ENCODE measurements at places on chromosomes 12 and 14.

GRCh38 chr12:52417740-52418139 lies 11.6 kb upstream of the KRT82 start:
- DNase-seq = no peak

DNA sequence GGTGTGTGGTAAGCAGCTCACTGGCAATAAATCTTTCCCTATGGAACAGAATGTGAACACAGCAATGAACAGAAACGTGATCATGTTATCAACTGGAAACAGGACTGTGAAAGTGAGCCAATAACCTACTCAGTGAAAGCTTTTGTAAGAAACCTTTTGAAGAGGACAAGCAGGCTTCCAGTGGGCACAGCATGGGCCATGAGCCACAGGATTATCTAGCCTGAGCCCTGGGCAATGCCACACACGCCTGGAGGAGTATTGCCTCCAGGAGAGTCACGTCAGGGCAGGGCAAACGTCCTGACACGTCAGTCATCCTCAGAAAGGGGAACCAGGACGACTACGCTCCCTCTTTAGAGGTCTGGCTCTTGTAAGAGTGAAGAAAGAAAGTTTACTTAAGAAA lies 32.3 kb downstream of the NRDE2 start:
- DNase-seq = no peak

DNA sequence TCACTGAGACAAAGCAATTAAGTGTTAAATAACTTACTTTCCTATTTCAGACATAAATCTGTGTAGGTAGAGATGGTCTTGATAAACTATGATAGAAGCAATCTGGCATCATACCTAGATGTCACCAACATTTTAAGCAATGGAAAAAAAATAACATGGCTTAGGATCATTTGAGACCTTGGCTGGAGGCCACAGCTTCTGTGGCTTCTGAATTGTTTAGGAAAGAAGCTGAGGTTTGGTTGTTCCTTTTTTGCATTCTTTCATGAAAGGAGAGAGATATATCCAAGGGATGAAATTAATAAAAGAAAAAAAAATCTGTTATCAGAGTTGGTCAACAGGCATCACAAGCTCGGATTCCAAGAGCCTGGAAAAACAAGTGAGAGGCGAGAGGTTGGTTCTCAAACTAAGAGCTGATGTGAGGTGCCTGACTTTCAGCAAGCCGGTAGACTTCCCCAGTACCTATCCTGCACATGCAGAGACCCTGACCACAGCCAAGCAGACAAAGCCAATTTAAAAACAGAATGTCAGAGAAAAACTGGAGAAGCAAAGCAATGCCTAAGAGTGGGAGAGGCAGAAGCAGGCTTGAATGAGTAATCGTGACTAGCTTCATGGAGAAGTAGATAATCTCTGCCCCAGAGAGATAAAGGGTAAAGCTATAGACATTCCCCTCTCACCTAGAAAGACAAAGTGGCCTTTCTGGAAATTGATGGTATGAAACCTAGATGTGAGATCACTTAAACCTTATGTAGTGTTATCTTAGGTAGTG lies 43.4 kb upstream of the ST8SIA1 start:
- DNase-seq = no peak

GRCh38 chr14:97788846-97789526 lies 991.8 kb downstream of the VRK1 start:
- no peak for DNase-seq

- no peak for DNase-seq
Measured at GRCh38 chr12:48978741-48979601, 849 bp downstream of the WNT1 start.

DNA sequence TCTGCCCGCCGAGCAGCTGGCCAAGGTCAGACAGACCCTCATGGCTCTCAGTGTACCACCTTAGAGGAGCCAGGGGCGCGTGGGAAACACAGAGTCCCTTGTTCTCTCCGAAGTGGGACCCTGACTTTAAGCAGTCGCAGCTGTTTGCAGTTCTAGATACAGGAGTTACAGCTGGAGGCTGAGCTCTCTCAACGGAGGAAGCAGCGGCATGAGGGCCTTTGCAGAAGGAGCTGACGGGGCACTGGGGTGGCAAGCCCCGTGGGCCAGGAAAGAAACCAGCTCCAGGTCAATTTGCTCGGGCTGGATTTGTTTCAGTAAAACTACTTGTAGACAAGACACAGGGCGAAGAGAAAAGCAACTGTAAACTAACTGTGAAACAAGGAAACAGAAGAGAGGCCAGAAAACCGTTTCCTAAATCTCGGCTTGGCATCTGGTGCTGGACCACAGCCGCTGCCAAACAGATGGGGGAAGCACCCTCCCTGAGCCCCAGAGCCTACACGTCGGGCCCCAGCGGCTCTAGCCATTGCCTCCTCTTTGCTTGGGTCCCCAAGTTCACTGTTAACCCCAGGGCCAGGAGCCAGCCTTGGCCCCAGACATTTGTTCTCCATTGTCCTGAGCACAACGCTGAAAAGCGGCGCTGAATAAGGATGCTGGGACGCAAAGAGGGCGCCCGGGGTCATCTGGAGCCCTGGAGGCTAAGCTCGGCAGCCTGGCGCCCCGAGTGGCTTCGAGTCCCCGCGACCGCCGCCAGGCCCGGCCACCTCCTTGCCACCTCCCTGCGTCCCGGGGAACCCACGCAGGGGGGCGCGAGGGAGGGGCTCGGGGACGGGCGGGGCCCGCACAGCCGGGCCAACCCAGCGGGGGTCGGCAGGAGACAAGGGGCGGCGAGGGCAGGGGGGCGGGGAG lies 914 bp upstream of the PACS2 start:
- DNase-seq = peak; percentile 23

All from T-helper 2 cell treated with Interferon-gamma antibody and Interleukin-4, amounts not matched to agents 5 μg/mL and 100 μg/mL, for 36 hours (primary cell).